ENCODE measurements at places on chromosomes 1 and 21.

GRCh38 chr1:68321084-68321685, 88.9 kb upstream of the WLS start:
- DNase-seq, result peak; percentile 21

DNA sequence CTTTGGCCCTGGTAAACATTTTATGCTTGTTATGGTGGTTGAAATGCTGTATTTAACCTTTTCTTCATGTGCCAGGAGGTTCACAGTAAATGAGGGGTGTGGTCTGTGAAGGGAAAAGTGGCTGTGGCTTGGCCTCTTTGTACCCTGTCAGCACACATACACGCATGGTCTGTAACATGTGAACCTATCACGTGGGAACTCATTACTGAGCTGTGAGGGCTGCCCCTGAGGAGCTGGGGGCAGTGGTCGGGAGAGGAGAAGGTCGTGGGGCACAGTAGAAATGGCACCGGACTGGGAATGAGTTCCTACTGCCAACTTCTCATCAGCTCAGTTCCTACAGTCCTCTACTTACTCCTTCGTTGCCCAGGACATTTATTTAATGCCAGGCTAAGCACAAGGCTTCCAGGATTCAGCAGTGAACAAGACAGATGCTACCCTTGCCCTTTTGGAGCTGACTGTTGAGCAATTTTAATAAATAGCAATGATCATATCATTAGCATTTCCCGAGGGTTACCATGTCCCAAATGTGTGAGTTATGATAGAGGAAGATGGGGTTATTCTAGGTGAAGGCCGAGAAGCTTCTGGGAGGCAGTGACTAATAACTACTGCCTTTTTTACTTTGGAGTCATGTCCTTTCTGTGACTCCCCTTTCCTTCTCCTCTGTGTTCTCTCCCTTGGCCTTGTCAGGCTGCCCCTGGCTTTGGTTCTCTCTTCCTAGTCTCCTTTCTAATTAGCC, 38.8 kb downstream of the DDR2 start:
- no peak for DNase-seq

- DNase-seq, result no peak
These were observed 72.8 kb downstream of the OSBPL9 start for GRCh38 chr1:51689643-51690042.

DNA sequence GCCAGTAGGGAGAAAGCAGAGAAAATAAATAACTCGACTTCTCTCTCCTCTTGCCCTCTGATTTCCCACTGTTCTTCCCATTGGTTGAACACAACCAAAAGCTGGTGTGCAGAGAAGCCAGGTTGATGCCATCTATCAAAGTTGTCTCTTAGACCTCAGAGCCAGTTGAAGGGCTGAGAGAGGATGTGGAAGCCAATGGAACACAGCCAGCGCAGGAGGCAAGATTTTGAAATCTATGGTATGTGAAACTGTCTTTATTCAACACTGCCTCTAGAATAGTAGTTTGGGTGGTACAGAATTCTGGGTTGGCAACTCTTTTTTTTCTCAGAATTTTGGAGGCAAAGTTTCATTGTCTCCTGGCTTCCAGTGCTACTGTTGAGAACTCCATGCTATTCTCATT, 11.3 kb upstream of the SMAP2 start:
- DNase-seq, result no peak

- DNase-seq, result no peak
These were observed 1.1 kb downstream of the EEIG2 start for GRCh38 chr1:108560874-108561459.

DNA sequence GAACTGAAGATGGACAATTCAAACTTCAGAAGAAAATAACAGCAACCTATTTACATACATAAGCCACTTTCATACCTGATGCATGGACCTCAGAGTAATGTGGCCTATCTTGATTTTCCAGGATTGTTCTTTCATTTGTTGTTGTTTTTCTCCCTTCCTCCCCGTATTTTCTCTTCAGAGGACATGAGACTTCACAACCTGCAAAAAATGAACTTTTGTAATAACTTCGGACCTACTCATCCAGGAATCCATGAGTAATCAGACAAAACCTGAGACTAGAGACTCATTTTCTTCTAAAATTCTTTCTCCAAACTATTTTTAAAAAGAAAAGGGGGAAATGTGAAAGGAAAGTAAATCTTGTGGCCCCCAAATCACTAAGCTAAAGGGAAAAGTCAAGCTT, 17.6 kb upstream of the PLA2G5 start:
- DNase-seq, result no peak

DNA sequence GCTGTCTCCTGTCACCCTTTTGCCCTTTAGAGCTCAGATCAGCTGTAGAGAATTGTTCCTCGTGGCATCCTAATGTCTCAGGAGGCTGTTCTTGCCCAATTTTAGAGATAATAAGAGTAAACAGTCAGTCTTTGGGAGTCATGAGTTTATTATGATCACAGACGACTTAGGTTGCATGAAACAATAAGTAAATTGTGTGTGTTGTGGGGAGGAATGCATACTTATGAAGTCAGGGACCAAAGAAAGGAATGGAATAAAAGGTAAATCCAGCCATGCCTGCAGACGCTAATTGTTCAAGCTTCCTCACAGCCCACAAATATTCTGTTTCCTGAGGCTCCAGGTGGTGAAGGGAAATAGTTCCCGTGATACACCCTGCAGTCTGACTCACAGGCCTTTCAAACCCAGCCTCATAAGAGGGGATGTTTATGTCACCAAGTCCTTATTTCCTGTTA, 897 bp downstream of the EPHX4 start:
- no peak for DNase-seq

GRCh38 chr1:162113419-162113818, 43.9 kb downstream of the NOS1AP start:
- no peak for DNase-seq

- no peak for DNase-seq
These were observed 4.1 kb upstream of the NBL1 start for GRCh38 chr1:19639999-19640362.

GRCh38 chr1:18686540-18686939, 55.9 kb downstream of the PAX7 start:
- DNase-seq, result no peak

DNA sequence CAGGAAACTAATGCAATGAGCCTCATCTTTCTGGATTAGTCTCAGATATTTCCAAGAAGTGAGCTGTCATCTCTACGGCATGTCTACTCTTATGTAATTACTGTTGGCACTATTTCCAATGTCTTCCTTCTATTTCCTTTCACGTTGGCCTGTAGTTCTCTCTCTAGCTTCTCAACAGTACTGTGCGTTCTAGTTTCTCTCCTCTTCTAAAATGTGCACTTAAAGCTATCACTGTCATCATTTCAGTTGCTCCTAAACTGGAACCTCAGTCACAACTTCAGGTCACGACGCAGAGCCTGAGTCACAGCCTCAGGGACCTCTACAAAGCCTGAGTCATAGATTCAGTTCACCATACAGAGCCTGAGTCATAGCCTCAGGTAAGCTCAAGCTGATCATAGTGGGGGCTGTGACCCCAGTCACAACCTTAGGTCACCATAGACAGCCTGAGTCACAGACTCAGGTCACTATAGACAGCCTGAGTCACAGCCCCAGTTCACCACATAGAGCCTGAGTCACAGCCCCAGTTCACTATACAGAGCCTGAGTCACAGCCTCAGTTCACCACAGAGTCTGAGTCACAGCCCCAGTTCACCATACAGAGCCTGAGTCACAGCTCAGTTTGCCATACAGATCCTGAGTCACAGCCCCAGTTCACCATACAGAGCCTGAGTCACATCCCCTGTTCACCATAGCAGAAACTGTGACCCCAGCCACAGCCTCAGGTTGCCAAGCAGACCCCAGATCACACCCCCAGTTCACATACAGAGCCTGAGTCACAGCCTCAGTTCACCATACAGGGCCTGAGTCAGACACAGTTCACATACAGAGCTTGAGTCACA, 13.0 kb downstream of the WNT9A start:
- DNase-seq, result no peak

DNA sequence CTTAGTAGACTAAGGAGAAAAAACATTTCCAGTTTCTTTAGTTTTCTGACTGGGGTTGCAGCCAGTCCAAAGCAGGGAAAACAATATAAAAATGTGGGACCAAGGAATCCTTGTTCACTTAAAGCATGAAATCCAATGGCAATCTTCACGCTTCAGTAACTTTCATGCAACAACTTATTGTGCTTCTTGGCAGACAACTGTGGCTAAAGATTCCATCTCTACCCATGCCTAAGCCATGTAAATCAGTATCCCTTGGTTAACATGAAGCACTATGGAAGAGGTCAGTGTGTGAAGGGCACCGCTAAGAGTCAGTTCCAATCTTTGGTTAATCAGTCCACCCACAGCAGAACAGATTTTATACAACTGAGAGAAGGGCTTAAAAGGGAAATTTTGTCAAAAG, 201.8 kb upstream of the GREM2 start:
- DNase-seq, result no peak

- no peak for DNase-seq
These were observed 5.8 kb downstream of the IBA57 start for GRCh38 chr1:228171221-228171891.

DNA sequence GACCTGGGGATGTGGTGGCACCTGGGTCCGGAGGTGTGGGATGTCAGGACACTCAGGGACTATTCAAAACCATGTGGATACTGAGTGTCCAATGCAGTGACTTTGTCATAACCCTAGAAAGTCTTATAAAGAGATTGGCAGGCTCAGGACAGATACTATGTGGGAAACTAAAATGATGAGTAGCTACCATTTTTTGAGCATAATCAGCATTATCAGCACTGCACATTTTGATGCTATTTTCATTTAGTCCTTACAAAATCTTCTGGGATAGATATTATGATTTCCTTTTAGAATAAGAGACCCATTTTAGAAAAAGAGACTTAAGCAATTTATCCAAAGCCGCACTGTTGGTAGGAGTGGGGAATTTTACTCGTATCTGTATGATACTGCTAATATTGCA, 93.4 kb downstream of the DNM3 start:
- no peak for DNase-seq

GRCh38 chr1:171431994-171432393, 53.3 kb upstream of the PRRC2C start:
- no peak for DNase-seq

DNA sequence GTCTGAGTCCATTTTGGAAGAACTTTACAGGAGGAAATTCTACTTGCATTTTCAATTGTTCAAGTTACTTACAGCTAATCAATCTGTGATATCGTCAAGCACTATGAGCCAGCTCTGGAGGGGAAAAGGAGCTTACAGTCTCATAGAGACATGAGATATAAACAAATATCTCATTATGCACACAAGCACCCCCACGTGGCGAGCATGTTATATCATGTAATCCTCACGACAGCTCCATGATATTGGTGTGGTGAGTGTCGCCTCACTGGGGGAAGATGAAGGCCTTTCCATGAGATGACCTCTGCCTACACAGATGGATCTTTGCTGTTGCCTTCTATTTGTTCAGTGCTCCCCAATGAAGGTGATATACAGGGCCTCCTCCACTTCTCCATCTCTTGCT, 34.6 kb downstream of the TNR start:
- no peak for DNase-seq

GRCh38 chr1:143691400-143691891, 280.3 kb downstream of the FAM72C start:
- no peak for DNase-seq

DNA sequence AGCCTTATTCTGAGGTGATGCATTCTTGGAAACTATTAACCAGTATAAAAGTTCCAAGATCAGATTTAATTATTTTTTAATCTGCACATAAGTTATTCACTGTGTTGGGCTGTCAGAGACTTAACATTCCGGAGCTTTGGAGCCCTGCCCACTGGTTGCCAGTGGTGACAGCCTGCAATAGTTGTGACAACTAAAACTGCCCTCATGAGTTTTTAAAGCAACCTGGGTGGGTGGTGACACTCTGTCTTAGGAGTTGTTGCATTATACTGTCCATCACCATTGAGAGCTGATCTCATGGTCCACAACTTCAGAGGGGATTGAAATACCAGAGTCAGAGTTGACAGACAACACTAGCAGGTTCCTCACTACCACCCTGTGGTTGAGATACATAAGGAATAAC, 653.9 kb upstream of the USP24 start:
- peak; percentile 36 for DNase-seq

DNA sequence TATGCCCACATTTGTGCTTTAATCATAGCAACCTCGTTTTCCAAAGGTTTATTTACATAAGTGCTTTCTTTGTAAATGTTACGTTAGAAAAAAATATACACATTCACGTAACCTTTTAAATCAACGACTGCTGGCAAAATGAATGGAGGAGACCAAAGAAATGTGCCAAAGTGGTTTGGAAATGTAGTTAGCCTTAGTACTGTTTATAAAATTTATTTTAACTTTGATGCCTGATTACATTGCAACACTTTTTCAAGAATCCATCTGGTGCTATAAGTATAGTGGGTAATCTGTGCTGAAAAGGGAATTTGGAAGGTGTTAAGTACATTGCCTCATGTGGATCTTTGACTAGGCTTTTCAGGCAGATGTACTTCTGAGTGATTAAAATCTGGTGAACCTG, 108.9 kb downstream of the IFI44 start:
- DNase-seq, result no peak

GRCh38 chr1:234114648-234115307, 210.3 kb downstream of the SLC35F3 start:
- DNase-seq, result no peak

DNA sequence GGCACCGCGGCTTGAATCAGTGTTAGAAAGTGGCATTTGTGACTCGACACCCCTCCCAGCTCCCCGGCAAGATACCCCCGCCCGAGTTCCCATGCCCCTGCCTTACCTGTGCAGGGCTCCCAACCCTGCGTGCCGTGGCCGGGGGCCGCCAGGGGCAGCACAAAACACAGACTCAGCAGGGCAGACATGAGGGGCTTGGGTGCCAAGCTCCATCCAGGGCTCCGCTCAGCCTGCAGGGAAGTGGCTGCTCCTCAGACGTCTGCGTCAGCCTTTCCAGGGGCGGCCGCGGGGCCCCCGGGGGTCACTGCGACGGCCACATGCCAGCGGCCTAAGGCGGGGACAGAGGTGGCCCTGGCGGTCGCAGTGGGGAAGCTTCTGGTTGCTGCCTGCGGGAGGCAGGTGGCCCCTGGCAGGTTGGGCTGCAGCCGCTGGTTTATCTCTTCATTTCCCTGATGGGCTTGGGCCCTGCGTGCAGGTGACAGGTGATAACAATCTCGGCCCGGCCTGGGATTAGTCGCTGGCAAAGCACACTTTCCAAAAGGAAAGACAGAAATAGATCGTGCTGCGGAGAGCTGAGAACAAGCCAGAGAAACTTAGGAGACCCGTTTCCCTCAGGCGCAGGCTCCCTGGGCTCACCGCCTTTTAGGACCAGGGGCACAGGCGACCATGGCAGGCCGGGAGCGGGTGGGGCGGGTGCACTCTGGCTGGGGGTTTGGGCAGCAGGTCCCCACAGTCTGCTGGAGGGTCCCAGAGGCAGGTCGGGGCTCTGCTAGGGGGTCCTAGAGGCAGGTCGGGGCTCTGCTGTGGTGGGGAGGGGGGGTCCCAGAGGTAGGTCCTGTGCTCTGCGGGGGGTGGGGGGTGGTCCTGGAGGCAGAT, at the start of gene TSPEAR:
Gene TSPEAR, minus strand, starts transcription at position 246 of the 876 bp plus-strand sequence. Its CDS starts 58 bp downstream, at position 188.
- no peak for DNase-seq

Measured in thoracic aorta (tissue), 2 donors.